Activated CD8-positive, alpha-beta T cell treated with anti-CD3 and anti-CD28 coated beads for 36 hours (primary cell): ENCODE measurements at places on chromosomes 3 and 15. TPM values are rescaled to one million over a fixed set of nuclear protein-coding genes. Genes with fewer than 3 reads are reported as not detected.

LNP1 gene
- 2.5 TPM for total RNA-seq

GPR87 gene
- total RNA-seq: not detected

SLC12A1 gene
- not detected for total RNA-seq

A4GNT gene
- not detected for total RNA-seq

CEMIP gene
- not detected for total RNA-seq

LMAN1L gene
- total RNA-seq: 0.11 TPM

COL6A5 gene
- total RNA-seq: not detected

DNA sequence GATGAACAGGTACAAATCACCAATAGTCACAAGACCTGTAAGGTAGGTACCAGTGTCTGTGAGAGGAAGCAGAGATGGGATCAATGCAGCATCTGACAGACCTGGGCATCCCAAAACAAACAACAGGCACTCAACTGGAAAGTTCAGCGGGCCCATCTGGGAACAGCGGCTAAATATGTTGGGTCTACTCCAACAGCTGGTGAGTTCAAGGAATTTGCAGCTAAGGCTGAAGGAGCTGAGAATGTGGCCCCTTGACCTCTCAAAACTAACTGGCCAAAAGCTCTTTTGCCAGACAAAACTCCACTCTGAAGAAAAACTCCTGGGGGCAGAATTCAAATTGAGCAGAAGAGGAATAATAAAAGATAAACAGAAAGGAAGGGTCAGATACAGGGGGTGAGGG is 24.4 kb downstream of the AVEN start:
- peaks cover 16% of the 10 kb centered on the region for H3K4me1 ChIP-seq
- peaks cover 6% of the 10 kb centered on the region for H3K36me3 ChIP-seq
- H3K27ac ChIP-seq: no peak overlapping the region

- peak overlapping the region; percentile 70 for H3K4me3 ChIP-seq
- no peaks in the 10 kb centered on the region for H3K36me3 ChIP-seq
- H3K27ac ChIP-seq: no peak overlapping the region
- H3K27me3 ChIP-seq: peaks cover 62% of the 10 kb centered on the region
These were observed 736 bp downstream of the ARHGEF26 start for GRCh38 chr3:154121701-154122551.

DNA sequence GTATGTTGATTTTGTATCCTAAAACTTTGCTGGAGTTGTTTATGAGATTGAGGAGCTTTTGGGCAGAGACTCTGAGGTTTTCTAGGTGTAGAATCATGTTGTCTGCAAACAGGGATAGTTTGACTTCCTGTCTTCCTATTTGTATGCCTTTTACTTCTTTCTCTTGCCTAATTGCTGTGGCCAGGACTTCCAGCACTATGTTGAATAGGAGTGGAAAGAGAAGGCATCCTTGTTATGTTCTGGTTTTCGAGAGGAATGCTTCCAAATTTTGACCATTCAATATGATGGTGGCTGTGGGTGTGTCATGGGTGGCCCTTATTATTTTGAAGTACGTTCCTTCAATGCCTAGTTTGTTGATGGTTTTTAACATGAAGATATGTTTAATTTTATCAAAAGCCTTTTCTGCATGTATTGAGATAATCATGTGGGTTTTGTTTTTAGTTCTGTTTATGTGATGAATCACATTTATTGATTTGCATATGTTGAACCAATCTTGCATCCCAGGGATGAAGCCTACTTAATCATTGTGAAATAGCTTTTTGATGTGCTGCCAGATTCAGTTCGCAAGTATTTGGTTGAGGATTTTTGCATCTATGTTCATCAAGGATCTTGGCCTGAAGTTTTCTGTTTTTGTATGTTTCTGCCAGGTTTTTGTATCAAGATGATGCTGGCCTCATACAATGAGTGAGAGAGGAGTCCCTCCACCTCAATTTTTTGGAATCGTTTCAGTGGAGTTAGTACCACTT is 188.1 kb downstream of the MINAR1 start:
- H3K27ac ChIP-seq: no peak overlapping the region
- DNase-seq: no peak
- no peak overlapping the region for H3K4me3 ChIP-seq
- peaks cover 13% of the 10 kb centered on the region for H3K27me3 ChIP-seq
- no peaks in the 10 kb centered on the region for H3K4me1 ChIP-seq

GRCh38 chr3:24494618-24495325 is at the start of gene THRB:
Gene THRB, minus strand, starts transcription at chr3:24494850.
- no peak within 1 kb of the TSS for H3K4me3 ChIP-seq
- no peak within 1 kb of the TSS for H3K27ac ChIP-seq
- no peaks in the 10 kb centered on the region for H3K4me1 ChIP-seq
- H3K36me3 ChIP-seq: no peaks in the 10 kb centered on the region

- DNase-seq: no peak
- H3K36me3 ChIP-seq: no peaks in the 10 kb centered on the region
- H3K4me3 ChIP-seq: no peak overlapping the region
- no peaks in the 10 kb centered on the region for H3K4me1 ChIP-seq
- no peak overlapping the region for H3K27ac ChIP-seq
These were observed 343.3 kb upstream of the PPP2R3A start for GRCh38 chr3:135622215-135622614.

DNA sequence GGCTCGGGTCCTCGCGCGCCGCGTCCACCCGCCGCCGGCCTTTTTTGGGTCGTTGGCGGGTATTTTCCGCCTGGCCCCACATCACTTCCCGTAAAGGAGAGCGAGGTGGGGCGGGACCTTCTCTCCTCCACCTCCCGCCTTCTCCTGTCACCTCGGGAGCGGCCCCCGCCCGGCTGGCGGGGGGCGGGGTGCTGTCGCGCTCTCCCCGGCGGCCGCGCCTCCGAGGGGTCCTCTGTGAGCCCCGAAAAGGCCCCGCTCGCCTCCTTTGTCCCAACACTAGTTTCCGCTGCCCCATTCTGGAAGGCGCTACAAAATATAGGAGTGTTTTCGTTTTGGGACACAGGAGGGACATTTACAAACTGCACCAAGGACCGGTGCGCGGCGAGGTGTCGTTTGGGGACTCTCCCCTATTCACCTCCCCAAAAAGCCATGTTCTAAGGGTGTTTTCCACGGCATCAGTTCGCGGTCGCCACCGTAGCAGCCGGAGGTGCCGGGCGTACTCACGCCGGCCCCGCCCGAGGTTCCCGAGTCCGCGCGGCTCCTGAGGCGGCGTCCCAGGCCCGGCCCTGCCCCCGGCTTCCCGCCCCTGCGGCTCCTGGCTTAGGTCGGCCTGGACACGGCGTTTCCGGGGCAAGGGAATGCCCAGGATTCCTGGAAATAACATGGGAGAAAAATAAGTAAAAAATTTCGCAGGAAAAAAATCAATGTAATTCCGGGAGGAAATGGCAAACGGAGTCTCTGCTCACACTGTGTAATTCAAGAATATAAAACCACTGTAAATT is at the start of gene RAB27A:
Gene RAB27A (minus strand): TSS at position 68 of the 782 bp plus-strand sequence. CDS start 54,879 bp downstream, outside the sequence.
- no peaks in the 10 kb centered on the region for H3K27me3 ChIP-seq
- peak within 1 kb of the TSS; percentile 96 for H3K27ac ChIP-seq
- peak; percentile 90 for DNase-seq
- H3K4me3 ChIP-seq: peak within 1 kb of the TSS; percentile 90
- peaks cover 27% of the 10 kb centered on the region for H3K4me1 ChIP-seq

DNA sequence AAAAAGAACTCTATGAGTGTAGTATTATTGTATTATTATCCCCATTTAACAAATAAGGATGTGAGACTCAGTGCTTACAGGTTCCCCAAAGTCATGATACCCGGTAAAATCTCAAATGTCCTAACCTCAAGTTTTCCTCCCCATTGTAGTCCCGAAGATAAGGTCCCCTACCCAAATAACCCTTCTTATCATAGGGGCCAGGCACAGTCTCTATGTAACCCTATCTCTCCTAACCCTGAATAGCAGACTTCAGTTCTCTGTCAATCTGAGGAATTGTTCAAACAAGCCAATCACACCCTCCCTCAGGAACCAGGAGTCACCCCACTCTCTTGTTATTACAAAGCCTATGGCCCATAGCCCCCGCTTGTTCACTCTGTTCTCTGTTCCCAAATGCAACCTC is 10.5 kb upstream of the SUSD5 start:
- H3K36me3 ChIP-seq: no peaks in the 10 kb centered on the region
- H3K4me1 ChIP-seq: no peaks in the 10 kb centered on the region
- no peak for DNase-seq
- peaks cover 17% of the 10 kb centered on the region for H3K27me3 ChIP-seq
- no peak overlapping the region for H3K4me3 ChIP-seq

DNA sequence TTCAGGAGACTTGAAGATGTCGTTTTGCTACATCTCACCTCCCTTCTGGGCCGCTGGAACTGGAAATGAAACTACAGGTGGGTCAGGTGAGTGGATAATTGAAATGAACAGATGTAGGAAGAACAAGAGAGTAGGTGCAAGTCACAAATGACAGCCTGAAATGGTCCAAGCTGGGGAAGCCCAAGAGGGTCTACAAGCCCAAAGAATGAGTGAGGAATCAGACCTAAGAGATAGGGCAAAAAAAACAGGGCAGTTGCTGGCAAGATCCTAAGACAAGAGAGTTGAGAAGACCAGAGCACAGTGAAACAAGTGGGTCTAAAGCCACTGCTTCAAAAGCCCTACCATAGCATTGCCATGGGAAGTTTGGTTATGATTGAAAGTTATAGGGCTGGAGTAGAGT is 67.4 kb upstream of the SNRK start:
- peaks cover 61% of the 10 kb centered on the region for H3K4me1 ChIP-seq
- DNase-seq: no peak
- H3K36me3 ChIP-seq: no peaks in the 10 kb centered on the region
- H3K27me3 ChIP-seq: no peaks in the 10 kb centered on the region
- no peak overlapping the region for H3K4me3 ChIP-seq

GRCh38 chr3:168093790-168094189 is 1.9 kb downstream of the GOLIM4 start:
- no peak overlapping the region for H3K27ac ChIP-seq
- H3K4me3 ChIP-seq: no peak overlapping the region
- peaks cover 18% of the 10 kb centered on the region for H3K4me1 ChIP-seq
- no peak for DNase-seq

DNA sequence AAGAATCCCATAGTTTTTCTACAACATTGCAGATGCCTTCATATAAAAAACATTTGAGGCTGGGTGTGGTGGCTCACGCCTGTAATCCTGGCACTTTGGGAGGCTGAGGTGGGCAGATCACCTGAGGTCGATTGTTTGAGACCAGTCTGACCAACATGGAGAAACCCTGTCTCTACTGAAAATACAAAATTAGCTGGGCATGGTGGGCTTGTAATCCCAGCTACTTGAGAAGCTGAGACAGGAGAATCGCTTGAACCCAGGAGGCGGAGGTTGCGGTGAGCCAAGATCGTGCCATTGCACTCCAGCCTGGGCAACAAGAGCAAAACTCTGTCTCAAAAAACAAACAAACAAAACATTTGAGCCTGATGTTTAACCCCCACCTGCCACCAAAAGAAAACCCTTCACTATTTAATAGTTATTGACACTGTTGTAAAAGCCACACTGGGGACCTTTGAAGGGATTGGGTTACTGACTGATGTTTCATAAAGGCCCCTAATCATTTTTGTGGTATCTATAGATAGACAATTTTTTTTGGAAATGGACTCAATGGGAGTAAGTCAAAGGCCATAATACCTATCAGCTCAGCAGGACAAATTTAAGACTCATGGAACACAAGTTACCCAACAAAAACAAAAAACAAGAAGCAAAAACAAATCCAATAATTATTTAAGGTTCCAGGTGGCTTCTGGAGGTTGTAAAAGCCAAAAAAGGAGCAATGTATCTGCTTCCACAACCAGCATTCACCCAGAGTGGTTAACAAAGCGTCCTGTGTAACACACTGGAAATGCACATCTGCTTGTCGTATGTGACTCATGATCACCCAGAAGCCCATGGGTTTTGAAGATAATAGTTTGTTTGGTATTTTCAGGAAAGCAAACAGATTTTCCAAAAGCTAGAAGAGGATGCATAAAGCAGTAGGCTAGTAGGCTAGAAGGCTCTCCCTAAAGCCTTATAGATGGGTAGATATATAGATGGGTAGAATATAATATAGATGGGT is 41.2 kb downstream of the CDCP1 start:
- peaks cover 22% of the 10 kb centered on the region for H3K27me3 ChIP-seq
- peak overlapping the region; percentile 77 for H3K27ac ChIP-seq
- peak; percentile 20 for DNase-seq
- no peaks in the 10 kb centered on the region for H3K36me3 ChIP-seq
- H3K4me1 ChIP-seq: peaks cover 67% of the 10 kb centered on the region
- peak overlapping the region; percentile 49 for H3K4me3 ChIP-seq

- no peak overlapping the region for H3K4me3 ChIP-seq
- H3K36me3 ChIP-seq: no peaks in the 10 kb centered on the region
- H3K27me3 ChIP-seq: peaks cover 2% of the 10 kb centered on the region
- H3K4me1 ChIP-seq: no peaks in the 10 kb centered on the region
These were observed 318.5 kb upstream of the UMPS start for GRCh38 chr3:124411728-124412127.

- peaks cover 32% of the 10 kb centered on the region for H3K4me1 ChIP-seq
- H3K4me3 ChIP-seq: no peak overlapping the region
- no peak for DNase-seq
- no peaks in the 10 kb centered on the region for H3K27me3 ChIP-seq
- H3K36me3 ChIP-seq: peaks cover 5% of the 10 kb centered on the region
- no peak overlapping the region for H3K27ac ChIP-seq
These were observed 9.5 kb downstream of the EBLN2 start for GRCh38 chr3:73070675-73071575.

GRCh38 chr3:71725271-71725991 is at the start of gene EIF4E3:
Gene EIF4E3, minus strand, starts transcription at chr3:71725402. Its CDS starts 35 bp downstream, at chr3:71725367.
- peaks cover 64% of the 10 kb centered on the region for H3K4me1 ChIP-seq
- H3K27ac ChIP-seq: peak within 1 kb of the TSS; percentile 98
- no peaks in the 10 kb centered on the region for H3K27me3 ChIP-seq
- peak within 1 kb of the TSS; percentile 99 for H3K4me3 ChIP-seq
- peaks cover 6% of the 10 kb centered on the region for H3K36me3 ChIP-seq
- DNase-seq: peak; percentile 31

GRCh38 chr3:193375614-193376013 is 2.9 kb downstream of the ATP13A5 start:
- no peaks in the 10 kb centered on the region for H3K36me3 ChIP-seq
- no peak overlapping the region for H3K27ac ChIP-seq
- no peak overlapping the region for H3K4me3 ChIP-seq
- DNase-seq: no peak

DNA sequence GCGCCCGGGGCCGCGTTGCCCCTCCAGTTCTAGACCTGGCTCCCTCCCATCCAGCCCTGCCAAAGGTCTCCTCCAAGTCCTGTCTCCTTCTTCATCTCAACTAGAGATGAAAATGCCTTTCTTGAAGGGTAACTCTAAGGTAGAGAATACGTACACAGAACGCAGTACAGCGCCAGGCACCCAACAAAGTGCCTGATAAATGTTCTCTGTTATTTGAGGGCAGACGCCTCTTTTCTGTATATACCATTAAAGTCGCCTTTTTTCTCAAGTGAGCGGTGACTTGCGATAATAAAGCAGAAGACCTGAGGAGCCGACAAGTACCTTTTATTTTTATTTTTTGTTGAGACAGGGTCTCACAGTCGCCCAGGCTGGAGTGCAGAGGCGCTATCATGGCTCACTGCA is 809 bp downstream of the CRTAP start:
- peaks cover 34% of the 10 kb centered on the region for H3K4me1 ChIP-seq
- no peak for DNase-seq
- no peaks in the 10 kb centered on the region for H3K36me3 ChIP-seq
